ENCODE measurements at places on chromosomes 13 and 19.
A peak's percentile ranks its signal among the peaks of the same experiment; 100 is the strongest.

- DNase-seq, result no peak
These were observed 10.8 kb downstream of the POU4F1 start for GRCh38 chr13:78592584-78592983.

DNA sequence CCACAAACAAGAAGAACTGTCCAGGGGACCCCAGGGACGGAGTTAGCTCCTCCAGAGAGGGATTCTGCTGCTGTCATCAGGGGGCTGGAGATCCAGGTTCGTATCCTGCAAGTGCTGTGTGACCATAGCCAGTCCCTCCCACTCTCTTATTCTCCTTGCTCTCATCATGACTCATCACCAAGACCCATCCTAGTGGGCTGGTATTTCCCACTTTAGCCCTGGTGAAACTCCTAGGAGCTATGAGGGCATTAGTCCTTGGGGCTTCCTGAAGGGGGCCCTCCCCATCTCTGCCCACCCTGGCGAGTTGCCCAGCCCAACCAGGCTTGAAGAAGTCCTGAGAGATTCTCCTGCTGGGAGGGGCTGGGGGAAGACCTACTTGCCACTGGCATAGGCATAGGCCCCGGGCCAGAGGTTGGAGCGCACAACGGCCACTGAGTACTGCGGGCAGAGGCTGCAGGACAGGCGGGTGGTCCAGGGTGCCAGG lies 7.5 kb upstream of the DMWD start:
- DNase-seq, result no peak

- DNase-seq, result no peak
These were observed 511.8 kb upstream of the NBEA start for GRCh38 chr13:34430294-34430693.

DNA sequence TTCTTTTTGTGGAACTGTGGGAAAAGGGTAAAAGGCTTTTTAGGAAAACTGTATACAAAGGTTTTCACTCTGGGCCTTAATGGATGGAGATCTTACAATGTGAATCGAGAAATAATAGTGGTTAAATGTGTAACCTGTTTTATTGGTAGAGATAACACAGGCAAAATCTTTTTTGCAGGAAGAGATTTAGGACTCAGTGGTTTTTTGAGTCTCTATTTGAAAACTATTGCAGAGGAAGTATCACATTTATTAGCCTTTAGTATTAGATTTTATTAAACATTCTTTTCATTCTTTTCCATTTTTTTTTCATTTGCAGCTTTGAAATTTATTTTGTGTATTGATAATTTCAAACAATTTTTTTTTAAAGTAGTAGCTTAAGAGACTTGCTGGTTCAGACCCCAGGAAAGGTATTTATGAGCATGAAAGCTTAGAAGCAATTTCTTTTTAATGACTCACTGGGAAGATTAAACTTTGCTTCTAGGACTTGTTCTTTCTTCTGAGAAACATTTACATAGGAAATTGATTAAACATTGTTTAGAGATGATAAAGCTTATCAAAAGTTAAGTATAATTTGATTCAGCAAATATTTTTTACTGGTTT lies 10.5 kb downstream of the KLF5 start:
- no peak for DNase-seq

- no peak for DNase-seq
These were observed 190.9 kb upstream of the KLF12 start for GRCh38 chr13:74325106-74325505.

DNA sequence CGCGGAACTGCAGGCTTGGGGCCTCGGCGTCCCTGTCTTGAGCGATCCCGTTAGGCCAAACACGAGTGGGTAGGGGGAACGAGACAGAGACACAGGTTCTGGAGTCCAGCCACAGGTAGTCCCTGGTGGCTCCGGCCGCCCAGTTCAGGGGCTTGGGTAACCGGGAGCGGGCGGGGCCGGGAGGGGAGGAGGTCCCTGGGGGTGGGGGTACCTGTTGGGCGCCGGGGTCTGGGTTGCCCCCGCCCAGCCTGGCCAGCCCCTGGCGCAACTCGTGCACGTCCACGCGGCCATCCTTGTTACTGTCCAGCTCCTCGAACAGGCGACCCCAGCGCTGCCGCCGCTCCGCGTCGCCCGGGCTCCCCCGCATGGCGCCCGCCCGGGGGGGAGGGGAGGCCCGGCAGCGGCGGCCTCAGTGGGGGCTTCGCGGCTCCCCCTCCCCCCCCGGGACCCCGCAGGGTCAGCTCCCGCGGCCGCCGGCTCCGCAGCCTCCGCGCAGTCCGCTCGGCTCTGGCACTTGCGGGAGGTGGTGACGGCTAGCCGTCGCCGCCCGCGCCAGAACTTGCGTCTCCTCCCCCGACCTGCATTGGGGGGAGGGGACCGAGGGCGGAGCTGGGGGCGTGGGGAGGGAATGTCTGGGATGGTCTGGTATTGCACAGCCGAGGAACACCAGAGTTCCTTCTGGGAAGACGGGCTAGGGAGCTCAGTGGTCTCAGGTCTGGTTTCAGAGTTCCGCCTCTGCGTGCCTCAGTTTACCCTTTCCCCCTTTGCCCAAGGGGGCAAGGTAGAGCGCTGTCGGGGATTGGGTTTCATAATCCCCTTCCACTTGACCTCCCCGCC lies at the start of gene SLC25A23:
Gene SLC25A23, minus strand, starts transcription at position 531 of the 837 bp plus-strand sequence. Its CDS starts 164 bp downstream, at position 367.
- peak; percentile 33 for DNase-seq

- no peak for DNase-seq
These were observed 390.8 kb downstream of the SLITRK6 start for GRCh38 chr13:85408415-85408814.

DNA sequence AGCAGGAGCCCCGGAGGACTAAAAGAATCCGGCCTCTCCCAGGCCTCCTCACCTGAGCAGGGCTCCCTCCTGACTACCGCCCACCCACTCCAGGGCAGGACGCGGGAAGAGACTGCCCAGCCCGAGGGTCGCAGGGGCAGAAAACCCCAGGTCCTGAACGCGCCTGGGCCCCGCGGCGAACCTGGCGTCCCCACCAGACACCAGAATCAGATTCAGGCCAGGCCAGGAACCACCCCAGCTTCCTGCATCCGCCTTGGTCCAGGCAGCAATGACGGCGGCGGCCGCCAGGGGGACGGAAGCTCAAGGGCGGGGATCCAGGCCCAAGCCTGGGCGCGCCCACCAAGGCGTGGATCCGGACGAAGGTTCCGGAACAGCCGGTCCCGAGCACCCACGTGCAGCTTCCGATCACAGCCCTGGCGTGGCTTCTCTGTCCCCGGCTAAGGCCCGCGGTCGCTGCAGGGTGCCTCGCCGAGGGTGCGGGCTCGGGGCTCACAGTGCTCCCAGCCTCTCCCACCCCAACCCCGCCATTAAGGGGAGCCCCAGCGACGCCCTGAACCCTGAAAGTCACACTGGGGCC lies 3.6 kb downstream of the LGALS7 start:
- DNase-seq, result peak; percentile 64

DNA sequence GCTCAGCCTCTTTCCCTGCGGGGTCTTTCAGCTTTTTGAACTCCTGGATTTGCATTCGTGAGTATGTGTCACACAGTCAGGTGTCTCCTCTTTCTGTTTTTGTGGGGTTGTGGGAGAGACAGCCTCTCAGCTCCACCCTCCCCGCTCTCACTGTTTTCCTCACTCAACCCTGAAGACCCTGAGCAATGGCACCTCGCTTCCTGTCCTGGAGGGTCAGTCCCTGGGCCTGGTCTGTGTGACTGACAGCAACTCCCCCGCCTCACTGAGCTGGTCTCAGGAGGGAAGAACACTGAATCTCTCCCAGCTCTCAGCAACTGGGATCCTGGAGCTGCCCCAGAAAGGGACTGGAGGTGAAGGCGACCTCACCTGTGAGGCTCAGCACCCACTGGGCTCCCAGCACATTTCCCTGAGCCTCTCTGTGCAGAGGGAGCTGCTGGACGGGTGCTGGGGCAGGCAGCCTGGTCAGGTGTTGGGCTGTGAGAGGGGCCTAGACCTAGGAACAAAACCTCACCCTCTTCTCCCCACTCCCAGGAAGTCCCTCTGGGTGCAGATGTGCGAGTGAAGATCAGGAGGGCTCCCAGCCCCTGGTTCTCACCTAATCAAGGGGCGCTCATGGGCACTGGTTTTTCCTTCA lies 4.2 kb upstream of the SIGLEC7 start:
- DNase-seq, result no peak

DNA sequence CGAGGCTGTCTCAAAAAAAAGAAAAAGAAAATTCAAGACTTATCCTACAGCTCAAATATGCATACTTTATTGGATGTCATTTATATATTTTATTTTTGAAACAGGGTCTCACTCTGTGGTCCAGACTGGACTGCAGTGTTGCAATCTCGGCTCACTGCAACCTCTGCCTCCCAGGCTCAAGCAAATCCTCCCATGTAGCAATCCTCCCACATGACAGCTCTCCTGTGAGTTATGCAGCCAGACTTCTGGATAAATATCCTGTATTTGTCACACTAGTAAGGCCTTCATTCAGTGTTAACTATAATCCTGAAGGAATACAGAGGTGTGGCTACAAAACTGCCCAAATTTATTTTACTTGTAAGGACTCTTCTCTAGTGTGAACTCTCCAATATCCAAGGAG lies 7.2 kb downstream of the ZNF552 start:
- no peak for DNase-seq

DNA sequence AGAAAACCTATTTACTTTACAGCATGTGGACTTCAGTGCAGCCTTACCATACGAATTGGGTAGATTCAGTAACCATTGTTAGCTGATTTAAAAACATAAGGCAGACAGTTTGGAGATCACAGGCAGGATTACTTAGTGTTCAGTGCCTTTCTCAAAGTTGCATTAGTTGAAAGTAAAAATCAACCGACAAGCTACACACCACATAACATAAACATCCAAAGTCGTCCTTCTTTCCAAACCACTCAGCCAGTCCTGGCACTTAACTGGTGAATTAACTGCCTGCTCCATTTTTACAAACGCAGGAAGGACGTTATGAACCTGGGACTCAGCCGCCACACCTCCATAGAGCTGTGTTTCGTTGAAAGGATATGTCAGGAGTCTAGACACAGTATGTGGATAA lies 91.4 kb downstream of the COL4A1 start:
- DNase-seq, result no peak

DNA sequence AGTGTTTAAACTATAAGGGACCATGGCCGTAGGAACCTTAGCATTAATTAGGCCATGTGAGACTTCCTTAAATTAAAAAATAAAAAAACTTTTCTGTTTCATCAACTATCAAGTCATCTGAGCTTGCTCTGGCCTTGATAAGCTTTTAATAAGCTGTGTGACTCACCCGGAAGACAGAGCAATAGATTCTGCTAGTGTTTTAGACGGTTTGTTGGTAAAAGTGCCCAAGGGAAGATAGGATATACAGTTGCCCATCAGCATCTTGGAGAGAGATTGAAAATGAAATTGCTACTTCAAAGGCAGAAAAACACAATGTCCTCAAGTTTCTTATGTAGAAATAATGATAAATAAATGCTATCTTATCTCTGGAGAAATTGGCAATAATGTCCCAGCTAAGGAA lies 31.2 kb upstream of the RCBTB2 start:
- no peak for DNase-seq

GRCh38 chr13:71460211-71460610 lies 406.8 kb downstream of the DACH1 start:
- DNase-seq, result no peak

DNA sequence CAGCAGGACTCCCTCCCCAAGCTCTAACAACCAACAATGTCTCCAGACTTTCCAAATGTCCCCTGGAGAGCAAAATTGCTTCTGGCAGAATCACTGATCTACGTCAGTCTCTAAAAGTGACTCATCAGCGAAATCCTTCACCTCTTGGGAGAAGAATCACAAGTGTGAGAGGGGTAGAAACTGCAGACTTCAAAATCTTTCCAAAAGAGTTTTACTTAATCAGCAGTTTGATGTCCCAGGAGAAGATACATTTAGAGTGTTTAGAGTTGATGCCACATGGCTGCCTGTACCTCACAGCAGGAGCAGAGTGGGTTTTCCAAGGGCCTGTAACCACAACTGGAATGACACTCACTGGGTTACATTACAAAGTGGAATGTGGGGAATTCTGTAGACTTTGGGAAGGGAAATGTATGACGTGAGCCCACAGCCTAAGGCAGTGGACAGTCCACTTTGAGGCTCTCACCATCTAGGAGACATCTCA lies 6.2 kb upstream of the CEACAM5 start:
- DNase-seq, result no peak

GRCh38 chr19:11495481-11495880 lies 10.2 kb downstream of the ZNF653 start:
- DNase-seq, result no peak

GRCh38 chr13:73657821-73658540 lies 476.2 kb downstream of the KLF12 start:
- no peak for DNase-seq

DNA sequence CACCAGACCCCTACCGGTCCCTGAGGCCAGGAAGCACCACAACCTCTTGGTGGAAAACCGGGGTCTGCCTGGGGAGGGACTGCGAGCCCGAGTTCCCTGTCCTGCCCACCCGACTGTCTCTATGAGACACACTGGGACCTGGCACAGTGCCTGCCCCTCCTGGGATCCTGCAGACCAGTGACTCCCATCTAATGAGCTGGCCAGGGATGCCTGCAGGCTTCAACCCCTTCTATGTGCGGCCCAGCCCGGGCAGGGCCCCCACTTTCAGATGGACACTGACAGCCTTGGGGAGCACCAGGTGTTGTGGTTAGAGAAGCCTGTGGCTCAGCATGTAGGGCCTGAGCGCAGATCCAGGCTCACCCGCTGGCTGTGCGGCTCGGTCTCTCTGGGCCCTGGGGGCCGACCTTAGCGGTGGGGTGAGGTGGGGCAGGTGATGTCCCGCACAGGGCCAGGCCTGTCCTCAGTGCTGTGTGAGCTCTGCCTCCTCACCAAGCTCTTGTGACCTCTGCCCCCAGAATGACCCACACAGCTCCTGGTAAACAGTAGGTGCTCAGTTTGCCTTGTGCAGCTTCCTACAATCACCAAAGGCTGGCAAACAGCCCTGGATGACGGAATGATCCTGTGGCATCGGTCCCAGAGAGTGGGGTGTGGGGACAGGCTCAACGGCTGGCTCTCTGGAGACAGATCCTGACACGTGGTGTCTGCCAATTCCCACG lies 17.9 kb upstream of the CACTIN start:
- DNase-seq, result no peak

- DNase-seq, result no peak
These were observed 6.8 kb downstream of the ZC3H4 start for GRCh38 chr19:47106821-47107201.

DNA sequence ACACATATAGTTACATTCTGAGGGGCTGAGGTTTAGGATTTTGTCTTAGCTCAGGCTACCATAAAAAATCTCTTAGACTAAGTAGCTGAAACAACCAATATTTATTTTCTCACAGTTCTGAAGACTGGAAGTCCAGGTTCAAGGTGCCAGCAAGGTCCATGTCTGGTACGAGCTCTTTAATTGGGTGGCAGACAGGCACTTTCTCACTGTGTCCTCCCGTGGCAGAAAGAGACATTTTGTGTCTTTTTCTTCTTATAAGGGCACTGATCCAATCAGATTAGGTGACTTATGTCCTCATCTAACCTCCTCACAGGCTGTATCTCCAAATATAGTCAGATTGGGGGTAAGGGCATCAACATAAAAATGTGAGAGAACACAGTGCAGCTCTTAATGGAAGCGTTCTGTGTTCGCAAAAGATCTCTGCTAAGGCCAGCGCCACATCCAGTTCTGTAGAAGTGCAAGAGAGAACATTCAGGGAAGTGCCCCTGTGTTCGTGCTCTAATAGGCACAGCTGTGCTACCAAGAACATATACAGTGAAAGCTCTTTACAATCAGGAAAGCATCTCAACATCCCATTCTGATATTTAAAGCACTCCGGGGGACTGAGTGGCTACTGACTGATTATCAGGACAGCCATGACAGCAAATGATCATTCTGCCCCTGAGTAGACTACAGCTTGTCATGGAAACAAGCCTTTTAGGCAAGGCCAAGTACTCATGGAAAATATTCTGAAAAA lies 819.2 kb downstream of the LIG4 start:
- no peak for DNase-seq

- DNase-seq, result no peak
These were observed 14.9 kb upstream of the GRTP1 start for GRCh38 chr13:113378825-113379224.

Data from GM12864 (cell line).